ENCODE measurements at places on chromosomes 1 and 21.

DNA sequence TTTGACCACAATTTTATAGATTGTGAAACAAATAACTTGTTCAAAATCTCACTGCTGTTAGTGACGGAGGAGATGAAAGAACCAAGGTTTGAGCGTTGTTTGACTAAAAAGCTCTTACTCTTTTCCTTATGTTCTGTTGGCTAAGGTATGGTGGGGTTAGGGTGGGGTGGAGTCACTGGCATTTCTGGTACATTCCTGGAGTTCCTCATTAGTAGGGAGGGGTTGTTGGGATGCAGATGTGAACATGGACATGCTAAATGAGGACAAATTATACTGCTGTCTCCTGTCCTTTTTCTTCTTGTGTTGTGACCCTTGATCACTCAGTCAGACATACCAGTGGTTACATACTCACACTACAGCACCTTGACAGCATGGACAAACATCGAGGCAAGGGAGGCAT is 26.2 kb upstream of the CD1D start:
- DNase-seq = no peak

DNA sequence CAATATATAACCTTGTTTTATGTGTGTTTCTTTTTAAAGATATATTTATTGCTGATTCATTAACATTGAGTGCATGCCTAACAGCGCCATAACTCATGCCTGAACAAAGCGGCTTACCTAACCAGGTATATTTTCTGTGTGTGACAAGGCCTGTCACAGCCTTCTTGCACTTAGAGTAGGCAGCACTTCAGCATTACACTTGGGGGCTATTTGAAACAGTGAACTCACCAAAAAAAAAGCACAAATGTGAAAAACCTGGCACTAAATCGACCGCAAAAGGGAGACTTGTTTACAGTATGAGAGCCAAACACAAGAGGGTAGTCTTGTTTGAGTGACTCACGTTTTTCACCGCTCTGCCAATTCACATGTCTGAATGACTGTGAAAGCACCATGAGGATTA is 111.7 kb downstream of the DISP1 start:
- DNase-seq = no peak

- DNase-seq = peak; percentile 30
These were observed 49.9 kb downstream of the WNT2B start for GRCh38 chr1:112558634-112559033.

DNA sequence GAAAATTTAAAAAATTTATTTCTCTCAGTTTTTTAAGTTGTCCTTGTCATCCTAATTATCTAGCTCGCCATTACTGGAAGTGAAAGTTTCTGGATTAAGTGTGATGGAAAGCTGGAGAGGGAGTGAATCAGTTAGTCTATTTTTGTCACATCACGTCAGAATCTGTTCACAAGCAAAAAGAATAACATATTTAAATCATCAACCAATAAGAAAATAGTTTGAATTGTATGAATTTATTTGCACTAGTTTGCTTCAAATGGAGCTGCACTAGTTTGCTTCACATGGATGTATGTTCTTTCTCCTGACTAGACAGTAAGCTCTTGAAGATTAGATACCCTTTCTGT is 22.8 kb downstream of the PHC2 start:
- DNase-seq = no peak

- no peak for DNase-seq
These were observed 49.1 kb downstream of the DSCAM start for GRCh38 chr21:40797891-40798290.

GRCh38 chr1:62844030-62844429 is 60.1 kb downstream of the ATG4C start:
- DNase-seq = no peak

DNA sequence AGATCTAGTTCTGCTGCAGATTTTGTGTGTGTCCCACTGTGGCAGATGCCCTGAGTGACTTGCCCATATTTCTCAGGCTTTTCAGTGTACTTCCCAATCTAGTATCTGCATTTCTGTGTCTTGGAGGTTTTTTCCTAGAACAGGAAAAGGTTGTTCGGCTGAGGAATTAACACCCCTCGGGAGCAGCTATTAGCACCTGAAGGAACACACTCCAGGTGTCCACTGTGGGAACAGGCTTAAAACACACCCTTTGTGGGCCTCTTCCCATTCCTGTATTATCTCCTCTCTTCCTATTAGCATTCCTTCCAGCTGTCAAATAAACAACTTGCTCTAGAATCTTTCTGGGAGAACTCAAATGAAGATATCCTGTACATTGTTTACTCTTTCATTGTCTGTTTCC is 178.3 kb downstream of the HMCN1 start:
- DNase-seq = no peak

DNA sequence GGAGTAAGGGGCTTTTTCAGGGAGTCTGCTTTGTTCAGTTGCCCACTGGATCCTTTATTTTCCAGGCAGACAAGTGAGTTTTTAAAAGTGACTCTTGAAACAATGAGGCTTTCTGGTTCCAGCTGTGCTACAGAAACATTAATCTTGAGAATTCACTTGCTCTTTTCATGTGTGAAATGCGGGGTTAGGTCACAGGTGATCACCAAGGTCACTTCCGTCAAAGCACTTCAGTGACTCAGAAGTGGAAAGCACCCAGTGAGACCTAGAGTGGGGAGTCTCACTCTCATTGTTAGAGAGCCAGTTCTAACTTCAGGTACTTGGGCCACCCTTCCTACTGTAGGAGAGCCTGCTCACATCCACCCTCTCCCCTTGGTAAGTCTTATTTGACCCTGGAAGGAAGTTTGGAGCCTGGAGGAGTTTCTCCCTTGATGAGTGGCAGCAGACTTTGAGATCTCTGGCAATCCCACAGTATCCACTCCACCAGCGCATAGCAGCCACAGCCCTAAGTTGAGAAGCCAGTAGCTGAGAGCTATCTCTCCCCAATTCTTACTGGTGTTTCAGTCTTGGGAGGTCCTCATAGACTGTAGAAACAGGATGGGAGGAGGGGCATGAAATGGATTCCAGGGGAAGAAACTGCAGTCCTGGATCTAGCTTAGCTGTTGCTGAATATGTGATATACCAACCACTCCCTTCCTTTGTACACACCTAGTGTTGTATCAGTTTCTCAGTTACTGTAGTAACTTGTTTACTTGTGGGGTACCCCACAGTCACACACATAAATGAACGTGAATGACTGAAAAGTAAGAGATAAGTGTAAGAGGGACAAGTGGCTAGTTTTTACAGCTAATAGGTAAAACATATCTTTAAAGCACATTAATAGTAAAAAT is 3.1 kb downstream of the TACSTD2 start:
- no peak for DNase-seq

DNA sequence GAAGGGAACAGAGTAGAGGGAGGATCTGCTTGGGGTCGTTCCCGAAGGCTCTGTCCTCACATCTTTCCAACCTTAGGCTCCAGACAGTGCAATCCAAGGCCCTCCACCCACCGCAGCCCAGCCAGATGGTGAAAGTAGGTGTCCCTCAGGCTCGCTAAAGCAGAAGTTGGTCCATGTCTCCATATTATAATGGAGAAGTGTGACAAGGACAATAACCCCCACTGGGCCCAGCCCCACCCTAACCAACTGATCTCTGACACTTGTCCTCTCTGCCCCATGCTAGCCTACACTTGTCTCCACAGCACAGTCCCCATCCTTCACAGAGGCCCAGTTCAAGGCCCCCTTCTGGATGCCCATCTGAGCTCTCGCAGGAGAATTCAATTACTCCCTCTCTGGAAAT is 48.7 kb downstream of the DMAP1 start:
- DNase-seq = no peak

GRCh38 chr1:214445199-214445598 is 106.2 kb downstream of the PTPN14 start:
- DNase-seq = no peak

- DNase-seq = no peak
These were observed 201.8 kb downstream of the DISC1 start for GRCh38 chr1:231828182-231828920.

DNA sequence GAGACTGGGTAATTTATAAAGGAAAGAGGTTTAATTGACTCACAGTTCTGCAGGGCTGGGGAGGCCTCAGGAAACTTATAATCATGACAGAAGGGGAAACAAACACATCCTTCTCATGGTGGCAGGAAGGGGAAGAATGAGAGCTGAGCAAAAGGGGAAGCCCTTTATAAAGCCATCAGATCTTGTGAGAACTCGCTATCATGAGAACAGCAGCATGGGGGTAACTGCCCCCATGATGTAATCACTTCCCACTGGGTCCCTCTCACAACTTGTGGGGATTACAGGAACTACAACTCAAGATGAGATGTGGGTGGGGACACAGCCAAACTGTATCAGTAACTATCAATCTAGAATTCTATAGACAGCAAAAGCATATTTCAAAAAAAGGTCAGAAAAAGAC is 64.7 kb upstream of the ACTRT2 start:
- DNase-seq = no peak

DNA sequence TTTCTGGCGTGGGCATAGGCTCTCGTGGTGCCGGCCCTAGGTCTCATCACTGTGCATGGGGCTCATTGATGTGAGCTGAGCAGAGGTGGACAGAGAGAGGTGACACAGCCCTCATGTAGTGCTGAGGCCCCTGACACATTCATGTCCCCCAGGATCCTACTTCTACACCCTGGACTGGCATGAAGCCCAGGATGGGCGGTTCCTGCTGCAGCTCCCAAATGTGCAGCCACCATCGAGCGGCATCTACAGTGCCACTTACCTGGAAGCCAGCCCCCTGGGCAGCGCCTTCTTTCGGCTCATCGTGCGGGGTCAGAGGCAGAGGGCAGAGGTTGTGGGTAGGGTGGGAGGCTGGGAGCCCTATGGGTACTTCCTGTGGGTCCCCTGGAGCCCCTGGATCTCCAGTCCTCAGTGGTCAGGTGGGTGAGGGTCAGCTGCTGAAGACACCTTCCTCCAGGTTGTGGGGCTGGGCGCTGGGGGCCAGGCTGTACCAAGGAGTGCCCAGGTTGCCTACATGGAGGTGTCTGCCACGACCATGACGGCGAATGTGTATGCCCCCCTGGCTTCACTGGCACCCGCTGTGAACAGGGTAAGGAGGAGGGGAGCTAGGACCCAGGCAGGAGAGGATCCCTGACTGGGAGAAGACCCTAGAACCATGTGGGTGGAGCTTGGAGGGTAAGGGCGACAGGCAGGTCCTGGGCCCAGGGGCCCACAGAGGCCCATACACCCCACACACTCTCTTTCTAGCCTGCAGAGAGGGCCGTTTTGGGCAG is 6.1 kb downstream of the TIE1 start:
- no peak for DNase-seq

DNA sequence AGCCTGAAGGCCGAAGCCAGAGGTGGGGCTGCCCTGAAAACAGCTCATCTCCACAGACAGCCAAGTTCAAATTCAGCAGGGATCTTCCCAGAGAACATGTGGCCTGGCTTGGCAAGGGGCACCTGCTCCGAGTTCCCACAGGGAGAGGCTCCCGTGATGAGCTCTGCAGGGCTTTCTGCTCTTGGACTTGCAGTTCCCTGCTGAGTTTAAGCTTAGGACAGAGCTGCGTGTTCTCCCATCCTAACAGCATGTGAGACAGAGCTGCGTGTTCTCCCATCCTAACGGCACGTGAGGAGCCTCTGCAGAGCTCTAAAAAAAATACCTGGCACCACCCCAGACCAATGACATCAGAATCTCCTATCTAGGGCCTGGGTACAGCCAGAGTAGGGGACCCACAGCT is 113.0 kb upstream of the VAMP3 start:
- no peak for DNase-seq

DNA sequence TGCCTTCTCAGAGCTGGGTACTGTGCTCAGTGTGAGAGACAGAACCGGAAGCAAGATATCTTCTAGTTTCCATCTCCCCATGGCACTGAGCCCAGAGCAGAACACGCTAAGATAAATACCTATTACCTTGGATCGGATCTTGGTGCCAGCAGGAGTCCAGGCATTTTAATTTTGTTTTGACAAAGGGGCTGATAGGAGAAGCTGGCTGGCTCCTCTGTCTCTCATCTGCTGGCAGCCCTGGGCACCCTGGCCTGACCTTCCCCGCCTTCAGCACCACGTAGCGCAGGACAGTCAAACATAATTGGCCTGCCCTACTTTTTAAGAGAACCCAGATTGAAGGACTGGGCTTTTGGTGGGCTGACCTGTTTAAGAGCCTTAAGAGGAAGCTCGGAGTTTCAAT is 160.7 kb upstream of the KLHDC7A start:
- no peak for DNase-seq

GRCh38 chr1:209845408-209845725 is 17.6 kb downstream of the UTP25 start:
- peak; percentile 34 for DNase-seq

GRCh38 chr1:17857996-17858395 is 102.9 kb downstream of the ACTL8 start:
- no peak for DNase-seq

DNA sequence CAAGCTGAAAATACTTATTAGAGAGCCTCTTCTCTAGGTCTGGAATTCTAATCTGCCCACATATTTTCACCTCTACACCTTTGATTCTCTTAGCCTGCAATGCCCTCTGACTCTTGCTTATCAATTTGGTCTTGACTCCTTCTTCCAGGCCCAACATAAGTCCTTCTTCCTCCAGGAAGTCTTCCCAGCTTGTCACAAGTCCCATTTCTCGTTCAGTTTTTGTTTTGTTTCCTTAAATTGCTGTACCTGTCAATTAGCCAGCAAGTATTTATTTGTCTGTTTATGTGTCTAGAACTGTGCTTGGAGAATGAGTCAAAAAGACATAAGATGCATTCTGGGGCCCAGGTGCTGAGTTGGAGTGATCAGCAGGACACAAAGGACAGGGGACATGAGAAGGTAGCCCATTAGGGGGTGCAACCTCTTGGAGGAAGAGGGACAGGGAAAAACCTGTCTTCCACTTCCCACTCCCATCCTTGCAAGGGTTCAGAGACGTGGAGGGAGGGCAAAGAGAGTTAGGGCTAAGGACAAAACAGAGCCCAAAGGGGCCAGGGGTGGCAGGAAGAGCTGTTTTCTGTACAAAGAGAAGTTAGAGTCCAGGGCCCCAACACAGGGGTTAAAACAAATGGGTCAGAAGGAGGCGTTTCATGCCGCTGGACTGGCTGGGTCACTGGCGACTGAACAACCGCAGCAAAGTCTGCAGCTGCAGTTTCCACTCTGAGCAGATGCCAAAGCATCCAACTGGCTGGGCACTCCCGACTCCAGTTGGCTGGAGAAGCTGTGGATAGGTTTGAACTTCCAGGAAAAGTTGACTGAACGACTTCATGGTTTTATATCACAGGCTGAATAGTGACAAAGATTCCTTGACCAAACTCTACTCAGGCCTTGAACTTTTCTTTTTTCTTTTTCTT is 10.7 kb upstream of the CNR2 start:
- no peak for DNase-seq

DNA sequence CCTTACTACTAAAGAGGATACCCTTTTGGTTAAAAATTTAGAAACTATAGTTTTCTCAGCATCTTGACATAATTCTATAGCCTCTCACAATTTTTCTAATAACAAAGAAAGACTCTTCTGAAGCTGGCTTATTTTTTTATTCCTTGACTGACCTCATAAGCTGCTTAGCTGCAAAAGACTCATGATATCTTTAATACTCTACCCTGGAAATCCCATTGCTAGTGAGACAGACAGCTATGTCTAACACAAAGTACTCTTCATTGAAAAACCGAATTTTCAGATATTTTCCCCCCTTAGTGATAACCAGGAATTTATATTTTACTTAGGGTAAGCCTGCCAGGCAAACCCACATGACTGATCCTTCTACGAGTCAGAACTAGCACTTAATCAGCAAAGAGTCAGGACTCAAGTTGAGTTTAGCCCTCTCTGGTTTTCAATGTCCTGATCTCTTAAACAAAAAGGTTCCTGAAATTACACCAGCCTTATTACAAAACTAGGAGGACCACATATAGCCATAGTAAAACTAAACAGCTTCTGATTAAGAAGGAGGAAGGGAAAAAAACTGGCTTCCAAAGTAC is 56.9 kb downstream of the ENAH start:
- no peak for DNase-seq

GRCh38 chr1:184387476-184388318 is 868 bp downstream of the C1orf21 start:
- peak; percentile 58 for DNase-seq

- DNase-seq = no peak
These were observed 123.8 kb upstream of the RAB4A start for GRCh38 chr1:229147072-229147471.
